Activated B cell treated with CpG ODN at 0.5 μM for 24 hours (primary cell): ENCODE measurements at places on chromosomes 4 and X.

- no peaks in the 10 kb centered on the region for H3K36me3 ChIP-seq
- no peak overlapping the region for H3K4me3 ChIP-seq
- no peak for DNase-seq
- H3K27me3 ChIP-seq, result peaks cover 10% of the 10 kb centered on the region
- no peak overlapping the region for H3K27ac ChIP-seq
Measured at GRCh38 chr4:176308441-176308840, 11.3 kb upstream of the SPCS3 start.

DNA sequence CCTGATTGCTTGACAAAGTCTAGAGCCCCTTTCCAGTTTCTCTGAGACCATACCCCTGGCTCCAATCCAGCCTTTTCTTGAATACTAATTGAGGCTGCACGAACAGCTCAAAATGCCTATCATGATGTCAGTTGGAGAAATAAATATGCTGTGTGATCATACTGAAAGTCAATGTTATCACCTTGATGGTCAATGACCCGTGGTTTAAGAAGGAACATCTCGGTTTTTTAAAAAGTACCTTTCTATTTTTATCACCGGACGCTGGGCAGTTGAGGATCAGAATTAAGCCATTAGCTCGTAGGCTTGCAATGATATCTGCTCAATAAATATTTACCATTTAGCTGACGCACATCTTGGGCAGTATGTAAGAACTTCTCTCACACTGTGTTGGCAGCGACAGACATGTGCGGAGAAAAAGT, 852 bp upstream of the WDR44 start:
- no peak for DNase-seq
- peak overlapping the region; percentile 97 for H3K27ac ChIP-seq

DNA sequence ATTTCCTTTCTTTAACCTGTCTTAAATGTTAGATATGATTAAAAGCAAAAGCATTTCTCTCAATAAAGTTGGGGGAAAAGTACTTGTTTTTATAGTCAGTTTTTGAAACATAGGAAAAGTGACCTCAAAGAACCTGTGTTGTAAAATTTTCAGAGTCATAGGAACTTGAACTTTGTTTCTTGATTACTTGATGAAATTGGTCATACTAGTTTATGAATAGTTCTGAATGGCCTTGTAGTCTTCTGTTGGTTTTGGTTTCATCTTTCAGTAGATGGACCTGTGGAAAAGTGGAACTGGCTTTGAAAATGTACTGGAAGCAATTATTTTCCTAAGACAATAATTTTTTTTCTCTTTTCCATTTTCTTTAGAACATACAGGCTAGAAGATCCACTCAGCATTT, 222.2 kb upstream of the NUDT6 start:
- H3K4me1 ChIP-seq, result no peaks in the 10 kb centered on the region
- DNase-seq, result no peak
- peaks cover 6% of the 10 kb centered on the region for H3K36me3 ChIP-seq
- no peak overlapping the region for H3K4me3 ChIP-seq
- no peak overlapping the region for H3K27ac ChIP-seq

- H3K4me3 ChIP-seq, result peak overlapping the region; percentile 66
- peaks cover 18% of the 10 kb centered on the region for H3K4me1 ChIP-seq
- no peak for DNase-seq
- H3K27me3 ChIP-seq, result peaks cover 4% of the 10 kb centered on the region
- H3K27ac ChIP-seq, result peak overlapping the region; percentile 54
- H3K36me3 ChIP-seq, result no peaks in the 10 kb centered on the region
Measured at GRCh38 chr4:87406462-87406861, 15.5 kb upstream of the HSD17B11 start.

- peaks cover 3% of the 10 kb centered on the region for H3K4me1 ChIP-seq
- H3K36me3 ChIP-seq, result no peaks in the 10 kb centered on the region
- no peak overlapping the region for H3K4me3 ChIP-seq
Measured at GRCh38 chr4:185886832-185887524, 75.0 kb upstream of the SORBS2 start.

GRCh38 chrX:153643431-153644351, 3.3 kb upstream of the DUSP9 start:
- peaks cover 15% of the 10 kb centered on the region for H3K27me3 ChIP-seq
- H3K4me3 ChIP-seq, result no peak overlapping the region
- peaks cover 15% of the 10 kb centered on the region for H3K4me1 ChIP-seq
- no peak for DNase-seq

DNA sequence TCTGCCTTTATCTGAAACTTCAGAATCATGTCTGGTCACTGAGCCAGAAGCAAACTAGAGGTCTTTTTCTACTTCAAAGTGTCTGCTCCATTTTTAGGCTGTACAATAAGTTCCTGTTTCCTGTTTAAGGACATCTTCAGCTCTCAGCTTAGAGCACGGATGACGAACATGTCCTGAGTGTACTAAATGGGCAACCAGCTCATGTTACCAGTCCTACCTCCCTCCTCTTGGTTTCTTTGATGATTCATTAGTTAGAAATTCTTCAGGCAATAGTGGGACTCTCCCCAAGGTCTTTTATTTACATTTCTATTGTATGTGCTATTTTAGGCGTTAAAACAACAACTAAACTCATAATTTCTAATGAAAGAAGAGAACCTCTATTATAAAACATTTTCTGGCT, 58.0 kb downstream of the ENPEP start:
- no peak overlapping the region for H3K27ac ChIP-seq
- H3K4me3 ChIP-seq, result no peak overlapping the region
- no peak for DNase-seq
- H3K36me3 ChIP-seq, result no peaks in the 10 kb centered on the region
- no peaks in the 10 kb centered on the region for H3K4me1 ChIP-seq

DNA sequence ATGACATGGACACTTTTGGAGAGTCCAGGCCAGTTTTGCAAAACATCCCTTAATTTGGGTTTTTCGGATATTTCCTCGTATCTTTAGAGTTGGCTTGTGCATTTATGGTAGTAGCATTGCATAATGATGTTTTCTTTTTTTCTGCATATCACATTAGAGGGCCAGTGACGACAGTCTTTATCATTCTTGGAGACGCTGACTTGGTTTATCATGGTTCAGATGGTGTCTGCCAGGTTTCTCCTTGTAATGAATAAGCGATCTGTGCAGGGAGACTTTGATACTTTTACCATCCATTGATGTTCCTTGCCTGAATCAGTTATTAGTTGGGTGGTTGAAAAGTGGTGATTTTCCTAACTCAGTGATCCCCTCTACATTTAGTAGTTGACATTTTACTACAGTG, 46.6 kb downstream of the KIAA0232 start:
- no peaks in the 10 kb centered on the region for H3K4me1 ChIP-seq
- no peak overlapping the region for H3K4me3 ChIP-seq
- H3K36me3 ChIP-seq, result peaks cover 69% of the 10 kb centered on the region
- H3K27me3 ChIP-seq, result no peaks in the 10 kb centered on the region

DNA sequence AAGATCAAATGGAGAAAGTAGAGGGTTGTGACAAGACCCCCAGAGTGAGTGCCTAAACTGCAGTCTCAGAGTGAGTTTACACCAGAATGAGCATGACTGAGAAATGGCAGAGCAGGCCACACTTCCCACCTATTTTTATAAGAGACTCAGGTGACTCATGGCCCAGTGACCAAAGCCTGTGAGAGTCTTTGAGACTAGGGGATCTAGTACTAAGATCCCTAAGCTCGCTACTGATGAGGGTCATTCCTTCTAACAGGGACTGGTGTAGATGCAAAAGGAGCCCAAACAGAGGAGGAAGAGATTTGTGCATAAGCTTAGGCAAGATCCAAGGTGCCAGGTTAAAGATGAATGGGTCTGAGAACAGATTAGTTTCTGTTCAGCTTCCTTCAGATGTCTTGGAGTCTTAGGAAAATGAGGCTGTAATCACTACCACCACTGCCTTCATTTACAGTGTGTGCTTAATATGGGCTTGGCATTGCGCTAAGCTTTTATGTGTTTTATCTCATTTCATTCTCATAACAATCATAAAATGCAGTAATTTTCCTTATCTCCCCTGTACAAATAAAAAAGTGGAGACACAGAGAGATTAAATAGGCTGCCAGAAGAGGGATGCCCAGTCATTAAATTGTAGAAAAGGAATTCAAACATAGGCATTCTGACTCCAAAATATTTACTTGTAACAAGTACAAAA, 62.8 kb downstream of the RWDD4 start:
- no peak overlapping the region for H3K27ac ChIP-seq
- DNase-seq, result no peak
- no peak overlapping the region for H3K4me3 ChIP-seq
- no peaks in the 10 kb centered on the region for H3K4me1 ChIP-seq

DNA sequence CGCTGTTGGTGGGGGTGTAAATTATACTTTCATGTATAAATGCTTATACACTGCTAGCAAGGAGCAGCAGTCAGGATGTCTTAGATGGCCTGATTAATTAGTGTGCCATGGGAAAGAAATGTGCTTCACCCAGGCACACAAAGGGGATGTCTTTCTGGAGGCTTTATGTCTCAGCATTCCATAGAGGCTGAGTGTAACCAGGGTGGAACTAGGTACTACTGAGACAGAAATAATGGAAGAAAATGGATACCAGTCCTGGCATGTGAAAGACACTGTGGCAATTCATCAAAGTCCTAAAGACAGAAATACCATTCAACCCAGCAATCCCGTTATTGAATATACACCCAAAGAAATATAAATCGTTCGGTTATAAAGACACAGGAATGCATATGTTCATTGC, 52.5 kb downstream of the PF4 start:
- H3K27ac ChIP-seq, result no peak overlapping the region
- no peak overlapping the region for H3K4me3 ChIP-seq
- no peak for DNase-seq

DNA sequence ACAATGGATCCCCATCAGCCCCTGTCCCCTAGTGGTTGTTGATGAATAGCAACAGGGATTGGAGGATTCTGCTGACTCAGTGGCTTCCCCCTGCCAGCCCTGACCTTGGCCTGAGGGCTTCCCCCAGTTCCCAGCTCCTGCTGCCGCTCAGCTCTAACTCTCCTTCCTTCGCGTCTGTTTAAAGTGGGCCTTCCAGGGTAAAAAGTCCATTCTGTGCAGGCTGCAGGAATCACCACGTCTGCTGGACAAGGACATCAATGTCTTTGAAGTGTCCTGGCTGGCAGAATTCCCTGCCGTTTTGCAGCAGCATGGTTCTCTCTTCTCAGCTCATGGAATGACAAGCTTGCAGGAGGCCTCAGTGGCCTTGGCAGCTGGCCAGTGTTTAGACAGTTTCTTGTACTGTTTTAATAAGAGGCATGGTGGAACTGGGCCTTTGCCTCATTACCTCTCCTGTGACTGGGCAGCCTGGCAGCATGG, 152.5 kb upstream of the STX18 start:
- H3K4me1 ChIP-seq, result no peaks in the 10 kb centered on the region
- H3K27ac ChIP-seq, result no peak overlapping the region
- H3K36me3 ChIP-seq, result peaks cover 10% of the 10 kb centered on the region
- H3K27me3 ChIP-seq, result no peaks in the 10 kb centered on the region

DNA sequence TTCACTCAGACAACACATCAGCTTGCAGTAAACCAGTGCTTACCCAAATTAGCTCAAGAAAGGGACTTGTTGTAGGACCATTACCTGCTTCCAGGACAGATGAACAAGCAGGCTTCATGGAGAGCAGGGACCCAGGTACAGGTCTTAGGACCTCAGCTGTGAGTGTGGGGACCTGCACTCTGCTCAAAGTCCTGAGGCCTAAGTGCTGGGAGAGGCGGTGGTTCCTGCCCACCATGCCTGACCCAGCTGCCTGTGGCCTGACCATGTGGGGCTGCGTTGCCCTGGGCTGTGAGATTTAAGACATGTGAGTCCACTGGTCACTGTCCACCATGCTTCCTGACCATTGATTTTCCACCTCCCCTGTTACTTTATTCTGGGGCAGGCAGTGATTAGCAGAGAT, 140.2 kb downstream of the DCLK2 start:
- DNase-seq, result no peak
- H3K4me3 ChIP-seq, result no peak overlapping the region
- no peaks in the 10 kb centered on the region for H3K36me3 ChIP-seq
- no peak overlapping the region for H3K27ac ChIP-seq
- no peaks in the 10 kb centered on the region for H3K27me3 ChIP-seq
- H3K4me1 ChIP-seq, result no peaks in the 10 kb centered on the region

DNA sequence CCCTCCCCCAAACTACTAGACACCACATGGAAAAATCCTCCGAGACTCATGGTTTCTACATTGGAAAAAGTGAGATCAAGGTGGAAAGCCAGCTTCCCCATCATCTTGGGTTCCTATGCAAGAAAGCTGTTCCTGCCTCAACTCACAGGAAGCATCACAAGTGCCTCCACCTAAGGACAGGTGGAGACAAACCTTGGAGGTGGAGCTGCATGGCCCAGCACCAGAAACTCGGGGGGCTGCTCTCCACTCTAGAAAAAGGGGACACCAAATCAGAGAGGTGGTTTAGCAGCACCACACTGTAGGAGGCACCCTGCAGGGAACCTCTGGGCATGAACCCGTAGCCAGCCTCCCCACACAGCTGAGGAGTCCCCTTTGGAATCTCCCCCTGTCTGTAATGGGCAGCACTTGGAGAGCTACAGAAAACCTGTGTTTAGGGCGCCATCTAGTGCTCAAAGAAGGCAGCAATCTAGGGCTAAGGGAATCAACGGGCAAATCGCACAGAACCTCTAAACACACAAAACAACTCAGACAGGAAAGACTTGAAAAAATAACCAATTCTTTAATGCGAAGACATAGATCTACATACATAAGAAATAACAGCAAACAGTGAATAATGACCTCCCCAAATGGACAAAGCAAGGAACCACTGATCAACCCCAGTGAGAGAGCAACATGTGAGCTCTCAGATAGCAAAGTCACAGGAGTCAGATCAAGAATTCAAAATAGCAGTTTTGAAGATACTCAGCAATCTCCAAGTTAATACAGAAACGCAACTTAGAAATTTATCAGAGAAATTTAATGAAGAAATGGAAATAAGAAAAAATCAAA, 37.0 kb upstream of the ZBTB33 start:
- DNase-seq, result no peak
- no peak overlapping the region for H3K27ac ChIP-seq
- no peaks in the 10 kb centered on the region for H3K27me3 ChIP-seq
- peaks cover 4% of the 10 kb centered on the region for H3K36me3 ChIP-seq

DNA sequence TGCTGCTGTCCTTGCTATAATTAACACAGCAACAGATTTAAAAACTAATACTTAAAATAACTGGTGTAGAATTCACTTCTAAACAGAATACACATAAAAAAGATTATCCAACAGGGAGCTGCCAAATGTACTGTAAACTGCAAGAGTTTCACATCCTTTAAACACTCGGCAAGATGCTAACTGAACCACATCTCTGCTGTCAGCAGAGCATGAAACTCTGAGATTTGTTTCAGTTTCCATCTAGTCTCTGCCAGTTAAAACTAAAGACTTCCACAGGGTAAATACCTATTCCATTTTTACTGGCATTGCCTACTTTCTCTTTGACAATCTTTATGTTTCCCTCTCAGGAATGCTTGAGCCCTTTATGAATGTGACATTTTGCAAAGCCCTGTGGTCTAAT, 127.7 kb downstream of the SLC7A11 start:
- peak overlapping the region; percentile 22 for H3K4me3 ChIP-seq
- DNase-seq, result no peak

- no peaks in the 10 kb centered on the region for H3K4me1 ChIP-seq
- no peak overlapping the region for H3K4me3 ChIP-seq
- H3K27me3 ChIP-seq, result no peaks in the 10 kb centered on the region
- no peak overlapping the region for H3K27ac ChIP-seq
- no peaks in the 10 kb centered on the region for H3K36me3 ChIP-seq
- DNase-seq, result no peak
Measured at GRCh38 chr4:25663781-25664180, 8.1 kb downstream of the SLC34A2 start.

- H3K4me3 ChIP-seq, result no peak overlapping the region
- DNase-seq, result no peak
- no peaks in the 10 kb centered on the region for H3K36me3 ChIP-seq
Measured at GRCh38 chr4:96407225-96407624, 567.3 kb downstream of the PDHA2 start.

- H3K27me3 ChIP-seq, result no peaks in the 10 kb centered on the region
- no peak overlapping the region for H3K27ac ChIP-seq
- H3K4me3 ChIP-seq, result no peak overlapping the region
- no peaks in the 10 kb centered on the region for H3K36me3 ChIP-seq
- no peak for DNase-seq
Measured at GRCh38 chr4:12145106-12145505, 716.4 kb upstream of the HS3ST1 start.
